Activated CD4-positive, alpha-beta T cell treated with anti-CD3 and anti-CD28 coated beads, Interleukin-2, Interleukin-6, amounts not matched to agents 100 ng/mL and 50 ng/mL, durations not matched to agents 16 hours and 8 hours (primary cell): ENCODE measurements at places on chromosomes 12 and 14.

DNA sequence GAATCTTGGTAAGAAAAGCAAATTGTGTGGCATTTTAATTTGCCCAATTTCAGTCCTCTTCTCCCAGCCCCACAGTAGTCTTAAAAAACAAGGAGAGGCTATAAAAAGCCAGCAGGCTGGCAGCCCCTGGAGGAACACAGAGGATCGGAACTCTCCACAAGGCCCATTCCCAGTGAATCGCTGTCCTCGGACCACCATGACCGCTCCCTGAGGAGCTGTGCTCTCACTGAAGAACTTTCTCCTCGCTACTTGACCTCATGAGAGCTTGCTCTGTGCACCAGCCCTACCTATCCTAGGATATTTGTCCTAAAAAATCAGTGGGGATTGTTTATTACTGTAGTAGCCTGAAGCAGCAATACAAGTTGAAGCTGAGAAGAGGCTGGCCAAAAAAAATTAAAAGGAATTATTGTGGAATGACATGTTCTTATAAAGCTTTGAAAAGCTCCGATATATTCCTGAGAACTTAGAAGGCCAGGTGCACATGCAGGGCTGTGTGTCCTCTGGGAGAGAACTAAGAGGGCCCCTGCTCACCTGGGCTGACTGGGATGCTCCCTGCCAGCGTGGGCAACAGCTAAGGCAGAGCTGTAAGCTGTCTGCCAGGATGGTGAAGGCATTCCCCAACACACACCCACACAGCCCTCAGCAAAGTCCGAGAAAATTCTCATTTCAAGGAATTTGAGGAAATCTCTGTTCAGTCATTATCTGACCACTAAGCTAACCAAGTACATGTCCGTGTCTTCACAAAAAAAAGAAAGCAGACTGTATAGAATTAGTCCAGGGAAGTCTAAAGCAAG lies 148.8 kb upstream of the SFSWAP start:
- DNase-seq = no peak

GRCh38 chr14:96268431-96269358 lies 12.7 kb downstream of the BDKRB1 start:
- DNase-seq = no peak

GRCh38 chr12:106273491-106273890 lies 25.7 kb upstream of the CKAP4 start:
- DNase-seq = no peak

GRCh38 chr14:58870961-58871360 lies 233.2 kb downstream of the DACT1 start:
- no peak for DNase-seq

DNA sequence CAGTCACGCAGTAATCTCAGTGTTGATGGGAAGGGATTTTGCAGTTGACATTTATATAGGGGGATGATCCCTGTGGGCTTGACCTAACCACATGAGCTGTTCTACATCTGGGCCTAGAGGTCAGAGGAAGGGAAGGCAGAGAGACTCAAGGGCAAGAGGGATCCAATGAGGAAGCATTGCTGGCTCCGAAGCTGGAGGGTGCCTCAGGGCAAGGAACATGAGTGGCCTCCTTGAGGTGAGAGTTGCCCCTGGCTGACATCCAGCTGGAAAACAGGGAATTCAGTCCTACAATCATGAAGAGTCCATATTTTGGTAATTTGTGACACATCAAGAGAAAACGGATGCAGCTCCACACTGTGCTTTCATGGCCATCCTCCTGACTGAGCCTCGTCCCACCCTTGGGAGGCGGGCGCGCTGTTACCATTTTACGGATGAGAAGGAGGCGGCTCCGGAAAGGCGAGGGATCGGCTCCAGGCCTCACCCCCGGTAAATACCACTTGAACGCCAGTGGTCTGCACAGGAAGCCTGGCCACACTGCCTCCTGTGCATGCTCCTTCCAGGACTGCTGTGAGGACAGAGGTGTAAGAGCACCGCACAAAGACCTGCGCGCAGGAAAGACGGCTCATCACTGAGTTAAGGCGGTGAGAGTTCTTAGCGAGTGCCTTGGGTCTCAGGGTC lies 18.5 kb upstream of the FKBP4 start:
- no peak for DNase-seq

- no peak for DNase-seq
Observed at GRCh38 chr12:119201789-119202543, 23.2 kb downstream of the HSPB8 start.

DNA sequence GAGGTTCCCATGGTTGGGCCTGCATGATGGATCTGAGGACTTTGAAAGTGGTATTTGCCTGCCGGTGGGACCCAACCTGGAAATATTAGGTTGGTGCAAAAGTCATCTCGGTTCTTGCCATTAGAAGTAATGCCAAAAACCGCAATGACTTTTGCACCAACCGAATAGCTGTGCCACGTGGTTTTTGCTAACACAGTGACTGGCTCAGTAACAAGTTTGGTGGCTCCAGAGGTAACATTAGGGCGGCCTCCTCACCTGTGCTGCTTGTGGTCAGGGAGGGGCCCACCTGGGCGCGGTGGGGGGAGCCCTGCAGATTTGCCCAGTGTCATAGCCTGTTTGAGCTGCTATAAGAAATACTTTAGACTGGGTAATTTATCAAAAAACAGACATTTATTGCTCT lies 1.8 kb downstream of the BDKRB2 start:
- DNase-seq = no peak

DNA sequence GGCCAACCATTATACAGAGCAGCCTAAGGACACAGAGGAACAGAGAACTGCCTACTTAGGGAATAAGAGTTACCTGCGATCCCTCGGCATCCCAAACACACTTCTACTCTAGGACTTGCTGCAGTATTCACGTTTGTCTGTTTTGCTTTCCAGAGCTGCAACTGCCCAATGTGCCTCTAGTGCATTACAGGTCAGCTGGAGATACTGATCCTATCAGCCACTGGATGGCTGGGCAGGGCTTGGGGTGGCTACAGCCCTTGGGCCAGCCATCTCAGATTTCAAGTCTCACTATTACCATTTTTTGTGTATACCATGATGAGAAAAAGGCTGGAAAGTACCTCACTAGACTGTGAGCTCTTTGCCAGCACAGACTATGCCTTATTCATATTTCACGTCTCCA lies 4.6 kb downstream of the ARF3 start:
- no peak for DNase-seq

DNA sequence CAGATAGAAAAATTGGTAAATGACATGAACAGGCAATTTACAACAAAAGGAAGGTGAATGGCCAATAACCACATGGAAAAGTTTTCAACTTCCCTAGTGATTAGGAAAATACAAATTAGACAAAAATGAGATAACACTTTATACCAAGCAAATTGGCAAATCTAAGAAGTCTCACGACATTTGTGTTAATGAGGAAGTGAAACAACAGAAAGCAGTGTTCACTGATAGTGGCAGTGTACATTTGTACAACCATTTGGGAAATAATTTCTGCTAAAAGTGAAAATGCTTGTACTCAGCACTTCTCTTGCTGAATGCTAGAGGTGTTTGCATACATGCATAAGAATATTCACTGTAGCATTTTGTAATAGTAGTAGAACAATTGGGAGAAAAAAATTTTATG lies 126.6 kb downstream of the LLPH start:
- DNase-seq = no peak

GRCh38 chr14:35571598-35571997 lies 37.6 kb downstream of the INSM2 start:
- no peak for DNase-seq

DNA sequence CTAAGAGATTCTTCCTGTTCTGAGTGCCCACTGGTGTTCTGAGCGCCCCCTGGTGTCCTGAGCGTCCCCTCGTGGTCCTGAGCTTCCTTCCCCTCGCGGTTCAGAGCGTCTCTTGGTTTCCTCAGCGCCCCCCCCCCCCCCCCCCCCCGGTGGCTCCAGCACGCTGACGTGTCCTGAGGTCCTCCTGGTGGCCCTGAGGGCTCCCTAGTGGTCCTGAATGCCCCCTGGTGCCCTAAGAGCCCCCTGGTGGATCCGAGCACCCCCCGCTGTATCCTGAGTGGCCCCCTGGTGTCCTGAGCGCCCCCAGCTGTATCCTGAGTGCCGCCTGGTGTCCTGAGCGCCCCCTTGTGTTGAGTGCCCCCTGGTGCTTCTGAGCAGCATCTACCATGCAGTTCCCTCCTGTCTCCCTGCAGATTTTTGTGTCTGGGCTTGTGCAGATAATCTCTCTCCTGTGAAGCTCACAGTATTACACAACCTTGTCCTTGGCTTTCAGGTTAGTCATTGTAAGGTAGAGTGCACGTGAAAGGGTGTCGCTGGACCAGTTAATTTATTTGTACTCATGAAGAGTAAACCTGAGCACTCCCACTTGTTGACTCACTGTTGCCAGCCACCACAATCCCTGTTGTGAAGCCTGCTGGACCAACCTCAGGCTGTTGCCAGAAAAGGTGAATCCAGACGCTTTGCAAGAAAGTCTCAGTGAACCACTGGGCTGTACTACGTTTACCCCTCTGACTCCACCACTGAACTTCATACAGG lies 1168.4 kb downstream of the TMEM121 start:
- peak; percentile 63 for DNase-seq

GRCh38 chr14:51448831-51449670 lies 202.7 kb upstream of the FRMD6 start:
- DNase-seq = no peak

- DNase-seq = no peak
Observed at GRCh38 chr14:61129168-61129745, 148.2 kb downstream of the SLC38A6 start.

DNA sequence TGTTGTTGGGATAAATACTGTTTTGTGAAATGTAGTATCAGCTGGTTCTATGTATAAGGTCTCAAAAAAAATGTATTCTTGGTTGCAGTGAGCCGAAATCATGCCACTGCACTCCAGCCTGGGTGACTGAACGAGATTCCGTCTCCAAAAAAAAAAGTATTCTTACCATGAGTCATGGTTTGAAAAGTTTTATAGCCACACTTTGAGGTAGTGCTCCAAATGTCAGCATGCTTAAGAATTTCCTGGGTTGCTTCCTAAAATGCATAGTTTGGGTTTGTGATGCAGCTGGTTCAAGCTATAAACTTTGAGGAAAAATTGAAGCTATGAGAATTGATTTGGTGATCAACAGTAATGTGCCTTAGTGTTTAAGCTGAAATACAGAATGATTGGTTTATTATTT lies 48.0 kb downstream of the ETNK1 start:
- DNase-seq = no peak

DNA sequence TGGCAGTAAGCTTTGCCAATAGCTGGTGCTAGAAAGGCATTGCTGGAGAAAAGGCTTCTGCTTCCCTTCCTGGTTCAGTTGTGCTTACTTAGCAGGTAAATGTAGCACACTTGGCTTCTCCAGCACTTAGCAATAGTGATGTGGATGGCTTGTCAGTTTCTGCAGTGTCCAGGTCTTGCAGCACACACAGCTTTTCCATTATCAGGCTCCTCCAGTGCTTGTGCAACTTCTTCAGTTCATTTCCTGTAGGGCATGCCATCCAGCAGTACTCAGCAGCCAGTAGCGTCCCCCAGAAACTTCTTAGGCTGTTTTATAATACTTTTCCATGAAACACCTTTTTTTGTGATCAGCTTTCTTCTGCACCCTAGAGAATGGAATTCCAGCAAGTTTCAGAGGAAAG lies 154.6 kb downstream of the SLC6A15 start:
- DNase-seq = no peak

DNA sequence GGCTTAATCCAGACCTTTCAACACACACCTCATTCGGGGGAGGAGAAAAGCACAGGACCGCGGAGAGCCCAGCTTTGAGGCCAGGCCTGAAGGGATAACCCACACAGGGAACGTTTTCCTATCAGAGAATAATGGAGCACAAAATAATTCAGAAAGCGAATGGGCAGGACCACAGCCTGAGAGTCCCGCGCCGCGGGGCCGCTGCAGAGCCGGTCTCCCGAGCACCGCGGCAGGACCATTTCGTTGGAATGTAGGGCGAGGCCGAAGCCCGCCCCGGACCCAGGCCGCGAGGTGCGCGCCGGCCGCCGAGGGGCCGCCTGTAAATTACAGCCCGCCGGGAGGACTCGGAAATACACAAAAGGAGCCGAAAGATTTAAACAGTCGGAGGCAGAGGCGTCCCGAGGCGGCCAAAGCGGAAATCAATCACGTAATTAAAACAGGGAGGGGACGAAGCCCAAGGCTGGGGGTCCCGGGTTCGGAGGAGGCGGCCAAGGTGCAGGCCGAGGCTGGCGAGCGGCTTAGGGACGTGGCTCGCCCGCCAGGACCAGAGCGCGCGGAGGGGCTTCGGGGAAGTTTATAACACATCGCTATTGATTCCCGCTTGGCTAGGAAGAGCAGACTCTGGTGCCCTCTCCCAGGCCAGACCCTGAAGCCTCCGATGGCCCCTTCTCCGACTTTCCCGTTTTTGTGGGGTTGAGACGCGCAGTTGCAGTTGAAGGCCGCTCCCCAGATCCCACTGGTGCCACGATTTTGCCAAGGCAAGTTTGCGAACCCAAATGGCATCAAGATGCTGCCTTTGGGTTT lies 6.3 kb upstream of the HOXC4 start:
- no peak for DNase-seq

DNA sequence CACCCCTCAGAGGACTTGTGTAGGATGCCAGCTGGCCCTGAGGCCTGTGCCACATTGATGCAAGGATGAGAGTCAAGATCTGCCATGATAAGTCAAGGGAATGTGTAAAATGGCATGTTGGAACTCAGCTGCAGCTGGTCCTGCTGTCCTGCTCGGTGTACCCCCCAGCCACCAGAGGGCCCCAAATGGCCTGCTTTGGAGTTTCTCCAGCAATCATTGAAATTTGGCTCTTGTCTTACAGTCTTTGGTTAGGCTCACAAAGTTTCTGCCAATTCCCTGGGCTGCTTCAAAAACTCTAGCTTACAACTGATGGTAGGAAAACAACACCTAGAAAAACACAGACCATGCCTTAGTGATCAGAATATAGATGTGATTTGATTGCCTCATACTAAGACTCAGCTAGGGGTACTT lies 76.8 kb downstream of the HSD17B6 start:
- DNase-seq = peak; percentile 45

GRCh38 chr12:79826267-79827128 lies 108.4 kb downstream of the PPP1R12A start:
- DNase-seq = no peak

GRCh38 chr12:52607314-52607713 lies 6.1 kb upstream of the KRT72 start:
- no peak for DNase-seq

DNA sequence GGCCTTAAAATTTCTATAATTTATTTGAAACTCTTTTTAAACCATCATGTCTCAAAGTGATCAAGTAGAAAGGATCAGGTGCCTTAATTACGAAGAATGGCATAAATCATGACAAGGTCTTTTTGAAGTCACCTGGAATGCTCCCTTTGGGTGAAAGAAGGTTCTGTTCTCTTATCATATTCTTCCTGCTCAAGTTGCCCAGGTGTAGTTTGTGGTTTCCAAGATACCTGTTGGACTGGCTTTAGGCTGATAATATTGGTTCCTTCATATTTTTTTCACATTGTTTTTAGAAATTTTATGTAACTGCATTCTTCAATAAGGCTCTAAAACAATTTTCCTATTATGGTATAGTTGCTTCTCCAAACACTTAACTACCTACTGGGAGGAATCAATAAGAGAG lies 29.2 kb downstream of the RASSF3 start:
- DNase-seq = no peak

- DNase-seq = peak; percentile 80
Observed at GRCh38 chr12:71662849-71663560, 643 bp downstream of the ZFC3H1 start.
